ENCODE measurements at places on chromosomes 4 and X. TPM values are rescaled to one million over a fixed set of nuclear protein-coding genes. Genes with fewer than 3 reads are reported as not detected.

DNA sequence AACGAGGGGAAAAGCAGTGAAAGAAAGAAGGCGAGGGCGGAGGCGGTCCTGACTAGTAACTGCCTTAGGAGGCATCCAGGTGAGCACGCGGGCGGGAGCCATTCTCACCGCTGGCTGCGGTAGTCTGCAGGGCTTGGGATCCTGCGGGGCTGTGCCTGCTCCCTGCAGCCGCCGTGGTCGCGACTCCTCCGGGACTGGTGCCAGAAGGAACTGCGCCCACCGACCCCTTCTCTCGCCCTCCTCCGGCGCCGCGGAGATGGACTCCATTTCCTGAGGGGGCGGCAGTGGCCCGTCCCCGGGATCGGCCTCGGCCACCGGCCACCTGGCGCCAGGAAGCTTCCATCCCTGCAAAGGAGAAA is 543 bp downstream of the NFXL1 start:
- peak; percentile 36 for DNase-seq

- DNase-seq = no peak
These were observed 63.1 kb downstream of the COX18 start for GRCh38 chr4:73006286-73006990.

GRCh38 chr4:26911254-26911653 is 50.6 kb downstream of the STIM2 start:
- DNase-seq = no peak

- no peak for DNase-seq
These were observed 87.6 kb downstream of the CRMP1 start for GRCh38 chr4:5805270-5805669.

DNA sequence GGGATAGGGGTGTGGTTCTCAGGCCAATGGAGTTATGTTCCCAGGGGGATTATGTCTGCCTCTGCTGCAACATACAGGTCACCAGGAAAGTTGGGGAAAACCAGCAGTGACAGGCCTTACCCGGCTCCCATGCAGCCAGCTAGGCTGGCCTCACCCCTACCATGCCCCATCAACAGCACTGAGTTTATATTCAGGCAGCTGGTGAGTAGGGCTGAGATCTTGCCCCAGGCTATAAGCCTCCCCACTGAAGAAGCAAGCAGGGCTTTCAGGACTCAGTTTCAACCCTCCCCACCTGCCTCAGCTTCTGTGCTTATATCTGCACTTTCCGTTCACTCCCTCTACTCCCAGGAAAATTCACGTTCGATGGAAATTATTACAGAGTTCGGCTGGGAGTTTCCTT is 122.4 kb upstream of the PGRMC2 start:
- DNase-seq = no peak

- DNase-seq = no peak
These were observed 223.4 kb upstream of the RPL34 start for GRCh38 chr4:108396900-108397497.

GRCh38 chr4:148376151-148376550 is 66.1 kb downstream of the NR3C2 start:
- peak; percentile 65 for DNase-seq

Gene EGFL6
- polyA plus RNA-seq = not detected

Gene DCK
- polyA plus RNA-seq = 1.7 TPM
